ENCODE measurements at places on chromosomes 11 and 22.

GRCh38 chr11:27909386-27909785 lies 198.6 kb downstream of the KIF18A start:
- DNase-seq = no peak

GRCh38 chr11:36398231-36398953 lies 102.3 kb downstream of the PRR5L start:
- no peak for DNase-seq

- no peak for DNase-seq
Measured at GRCh38 chr11:47144541-47144940, 32.1 kb downstream of the ARFGAP2 start.

GRCh38 chr11:3160252-3161031 lies 4.7 kb downstream of the OSBPL5 start:
- DNase-seq = peak; percentile 15

DNA sequence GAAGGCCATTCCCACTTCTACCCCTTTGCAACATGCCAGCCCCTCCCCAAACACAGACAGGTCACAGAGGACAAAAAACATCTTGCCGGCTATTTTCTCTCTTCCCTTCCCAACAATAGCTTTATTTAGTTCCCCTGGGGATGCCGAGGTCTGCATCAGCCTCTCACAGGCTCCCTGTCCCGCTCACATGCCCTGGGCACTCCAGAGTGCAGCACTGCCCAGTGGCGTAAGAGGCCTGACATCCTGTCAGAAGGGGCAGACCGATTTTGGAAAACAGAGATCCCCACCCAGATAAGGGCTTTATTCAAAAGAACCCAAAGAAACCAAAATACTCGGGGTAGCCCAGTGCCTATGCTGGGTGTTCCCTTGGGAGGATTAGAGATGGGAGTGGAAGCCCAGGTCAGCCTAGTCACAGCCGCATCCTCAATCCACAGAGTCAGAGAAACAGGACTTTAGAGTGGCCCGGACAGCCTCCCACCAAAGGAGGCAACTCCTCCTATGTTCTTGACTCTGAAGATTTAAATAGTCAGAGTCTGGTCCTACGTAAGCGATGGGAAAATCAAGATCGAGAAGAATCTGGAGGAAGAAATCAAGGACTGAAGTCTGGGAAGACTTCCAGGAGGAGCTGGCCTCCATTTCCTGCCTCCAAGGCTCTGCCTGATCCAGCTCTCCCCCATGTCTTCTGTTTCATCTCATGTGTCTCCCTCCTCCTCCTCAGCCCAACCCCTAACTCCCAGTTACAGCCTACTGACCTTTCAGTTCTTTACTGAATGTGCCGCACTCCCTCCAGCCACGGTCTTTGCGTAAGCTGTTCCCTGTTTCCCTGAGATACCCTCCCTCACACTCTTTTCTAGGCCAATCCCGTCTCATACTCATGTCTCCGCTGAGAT lies 129.3 kb downstream of the FBXO7 start:
- no peak for DNase-seq

- no peak for DNase-seq
Measured at GRCh38 chr11:21771097-21771496, 421.8 kb upstream of the ANO5 start.

DNA sequence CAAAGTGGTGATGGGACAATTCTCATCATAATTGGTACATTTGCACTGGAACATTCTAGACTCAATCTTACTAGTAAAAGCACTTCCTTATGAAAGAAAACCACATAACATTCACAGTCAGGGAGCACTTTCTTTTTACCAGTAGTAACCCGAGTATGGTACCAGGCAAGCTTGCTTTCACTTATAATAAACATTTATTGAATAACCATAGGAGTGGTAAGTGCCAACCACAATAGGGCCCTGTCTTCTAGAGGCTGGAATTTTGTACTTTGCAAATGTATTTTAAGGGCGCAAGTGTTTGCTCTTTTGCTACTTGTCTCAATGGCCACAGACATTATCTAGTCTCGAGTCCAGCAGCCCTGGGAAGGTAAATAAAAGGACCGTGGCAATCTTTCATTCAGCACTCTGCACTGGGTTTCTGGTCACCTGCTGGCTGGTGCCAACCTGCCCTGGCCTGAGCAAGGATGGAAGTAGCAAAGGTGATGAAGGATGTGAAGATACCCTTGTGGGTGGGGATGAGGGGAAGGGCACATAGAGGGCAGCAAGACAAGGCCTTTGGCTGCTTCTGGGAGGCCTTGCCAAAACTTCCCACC lies 24.2 kb downstream of the C22orf31 start:
- DNase-seq = no peak

- DNase-seq = no peak
Measured at GRCh38 chr11:100192181-100192580, 494.9 kb upstream of the ARHGAP42 start.

GRCh38 chr22:20001082-20001638 lies 15.5 kb downstream of the ARVCF start:
- DNase-seq = no peak

GRCh38 chr11:130585545-130585944 lies 137.1 kb downstream of the ADAMTS15 start:
- DNase-seq = no peak

GRCh38 chr11:27421819-27422494 lies 50.6 kb downstream of the LGR4 start:
- no peak for DNase-seq

GRCh38 chr22:22673099-22673498 lies 28.7 kb downstream of the GGTLC2 start:
- DNase-seq = no peak

- DNase-seq = peak; percentile 1
Measured at GRCh38 chr11:27507557-27508322, 1.2 kb upstream of the LIN7C start.
